Choroid plexus epithelial cell (primary cell): ENCODE measurements at places on chromosomes 4 and X.

DNA sequence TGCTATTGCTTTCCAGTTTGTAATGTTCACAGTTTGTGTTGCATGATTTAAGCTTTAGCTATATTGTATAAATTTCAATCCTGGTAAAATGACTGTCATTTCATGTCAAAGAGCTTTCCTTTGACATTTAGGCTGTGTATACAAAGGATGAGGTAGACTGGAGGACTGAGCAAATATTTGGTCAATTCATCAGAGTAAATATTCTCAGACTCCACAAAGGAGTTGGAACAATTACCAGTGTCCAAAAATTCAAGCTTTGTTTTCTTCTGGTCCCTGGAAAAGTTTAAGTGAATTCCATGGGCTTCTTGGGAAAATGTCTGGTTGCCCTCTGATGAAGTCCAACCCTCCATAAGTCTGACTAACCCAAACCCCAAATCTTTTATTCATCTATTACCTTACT is 682.4 kb downstream of the DACH2 start:
- no peak for DNase-seq

DNA sequence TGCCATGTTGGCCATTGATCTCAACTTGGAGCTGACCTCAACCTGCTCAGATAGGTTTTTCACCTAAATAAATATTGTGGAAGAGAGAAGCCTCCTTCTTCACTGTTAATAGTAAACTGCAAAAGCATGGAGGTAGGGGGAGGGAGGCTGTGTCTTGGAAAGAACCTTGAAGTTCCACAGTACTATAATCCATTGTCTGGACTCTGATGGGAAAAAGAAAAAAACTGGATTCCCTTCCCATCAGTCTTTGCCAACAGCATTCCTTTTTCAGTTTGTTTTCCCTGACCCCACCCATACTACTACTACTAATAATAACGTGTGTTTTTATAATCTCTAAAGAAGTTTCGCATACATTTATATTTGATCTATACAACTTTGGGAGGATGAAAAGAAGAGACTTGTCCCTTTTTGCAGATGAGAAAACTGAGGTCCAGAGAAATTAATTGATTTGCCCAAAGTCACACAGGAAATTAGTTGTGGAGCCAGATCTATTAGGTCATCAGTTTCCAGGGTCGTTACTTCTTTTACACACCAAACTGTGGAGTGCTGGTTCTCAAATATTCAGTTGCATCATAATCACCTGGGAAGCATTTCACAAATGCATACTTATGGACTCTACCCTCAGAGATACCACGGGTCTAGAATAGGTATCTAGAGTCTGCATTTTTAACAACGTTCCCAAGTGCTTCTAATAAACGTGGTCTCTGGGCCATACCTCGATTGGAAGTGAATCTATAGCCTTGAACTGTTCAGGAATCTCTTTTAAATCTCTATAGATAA is 59.1 kb downstream of the LUZP4 start:
- no peak for DNase-seq

DNA sequence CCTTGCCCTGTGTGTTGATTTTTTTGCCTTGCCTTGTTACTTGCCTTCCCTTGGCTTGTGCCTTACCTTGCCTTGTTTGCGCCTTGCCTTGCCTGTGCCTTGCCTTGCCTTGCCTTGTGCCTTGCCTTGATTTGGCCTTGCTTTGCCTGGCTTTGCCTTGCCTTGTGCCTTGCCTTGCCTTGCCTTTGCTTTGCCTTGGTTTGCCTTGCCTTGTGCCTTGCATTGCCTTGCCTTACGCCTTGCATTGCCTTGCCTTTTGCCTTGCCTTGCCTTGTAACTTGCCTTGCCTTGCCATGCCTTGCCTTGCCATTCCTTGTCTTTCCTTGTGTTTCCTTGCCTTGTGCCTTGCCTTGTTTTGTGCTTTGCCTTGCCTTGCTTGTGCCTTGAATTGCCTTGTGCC is 94.6 kb downstream of the TAB3 start:
- no peak for DNase-seq

DNA sequence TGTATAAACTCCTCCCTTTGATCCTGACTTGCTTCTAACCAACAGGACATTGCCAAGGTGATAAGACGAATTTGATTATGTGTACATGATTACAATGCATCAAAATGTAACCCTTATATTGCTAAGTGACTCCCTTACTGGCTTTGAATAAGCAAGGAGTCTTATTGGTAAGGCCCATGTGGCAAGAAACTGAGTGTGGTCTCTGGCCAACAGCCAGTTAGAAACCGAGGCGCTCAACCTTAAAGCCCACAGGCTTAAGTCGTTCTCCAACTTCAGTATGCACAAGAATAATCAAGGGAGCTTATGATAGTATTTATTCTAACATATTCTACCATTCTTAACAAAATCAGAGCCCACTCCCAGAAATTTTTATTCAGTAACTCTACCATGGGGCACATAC is 374.2 kb upstream of the F9 start:
- no peak for DNase-seq

GRCh38 chrX:121671649-121672048 is 624.2 kb downstream of the GLUD2 start:
- no peak for DNase-seq

GRCh38 chr4:3252480-3252828 is 3.5 kb downstream of the MSANTD1 start:
- DNase-seq, result no peak

DNA sequence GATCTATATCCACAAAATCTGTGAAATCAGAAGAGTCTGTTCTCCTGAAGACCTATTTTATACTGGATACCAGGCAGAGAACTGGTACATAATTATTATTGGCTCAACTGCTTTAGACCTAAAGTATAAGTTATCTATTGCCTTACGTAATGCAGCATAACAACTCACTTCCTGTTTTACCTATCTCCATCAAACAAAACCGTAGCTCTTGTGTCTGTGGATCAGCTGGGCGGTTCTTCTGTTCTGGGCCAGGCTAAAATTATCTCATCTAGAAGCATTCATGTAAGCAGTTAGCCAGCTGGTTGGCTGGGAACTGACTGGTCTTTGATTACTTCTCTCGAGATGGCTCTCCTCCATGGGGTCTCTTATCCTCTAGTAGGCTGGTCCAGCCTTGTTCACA is 57.8 kb downstream of the PPP1R2C start:
- DNase-seq, result no peak

GRCh38 chr4:102514298-102514964 is 13.3 kb downstream of the NFKB1 start:
- DNase-seq, result no peak

DNA sequence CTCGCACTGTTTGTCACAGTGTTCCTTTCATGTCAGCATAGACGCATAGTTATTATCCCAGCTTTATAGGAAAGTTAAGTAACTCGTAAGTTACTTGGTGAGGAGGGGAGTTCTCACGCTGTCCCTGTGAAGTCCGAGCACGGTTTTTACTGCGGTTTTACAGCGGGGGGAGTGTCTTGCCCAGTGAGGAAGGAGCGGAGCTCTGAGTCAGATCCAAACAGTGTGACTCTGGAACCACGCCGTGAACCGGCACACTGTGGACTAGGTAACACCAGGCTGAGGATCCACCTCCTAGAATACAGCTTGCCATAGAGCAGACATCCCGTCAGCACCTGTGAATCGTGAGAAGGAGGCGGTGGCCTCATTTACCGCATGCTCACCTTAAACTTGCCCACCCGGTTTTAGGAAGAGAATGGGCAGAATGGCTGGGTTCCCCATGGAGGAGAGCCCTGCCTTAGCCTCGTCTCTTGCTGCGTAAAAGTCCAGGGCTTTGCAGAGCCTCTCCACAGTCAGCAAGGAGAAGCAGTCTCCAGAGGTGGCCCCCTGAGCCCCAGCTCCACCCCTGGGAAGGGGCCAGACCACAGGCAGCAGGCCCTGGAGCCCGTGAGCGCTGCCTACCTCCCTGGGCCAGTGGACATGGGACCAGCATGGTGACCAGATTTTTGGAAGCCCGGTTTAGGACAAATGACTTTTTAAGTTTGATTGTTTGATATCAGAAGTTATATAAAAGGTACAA is 40.2 kb upstream of the HGFAC start:
- no peak for DNase-seq

DNA sequence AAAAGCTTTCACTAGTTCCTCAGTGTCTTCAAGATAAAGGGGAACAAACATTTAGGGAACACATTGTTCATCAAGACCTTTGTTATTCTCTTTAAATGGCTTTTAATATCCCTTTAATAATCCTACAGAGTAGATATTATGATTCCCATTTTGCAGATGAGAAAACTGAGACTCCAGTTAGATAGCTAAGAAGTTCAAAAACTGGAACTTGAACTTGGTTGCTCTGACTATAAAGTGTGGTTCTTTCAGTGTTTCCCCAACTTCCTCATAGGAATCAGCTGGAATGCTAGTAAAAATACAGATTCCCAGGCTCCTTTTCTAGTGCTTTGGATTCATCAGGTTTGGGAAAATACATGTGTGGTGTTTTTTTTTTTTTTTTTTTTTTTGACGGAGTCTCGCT is 37.7 kb downstream of the DLG3 start:
- DNase-seq, result no peak

- peak; percentile 53 for DNase-seq
Measured at GRCh38 chr4:19177616-19178015, 1074.1 kb upstream of the SLIT2 start.

GRCh38 chr4:148292686-148293085 is 149.5 kb downstream of the NR3C2 start:
- DNase-seq, result no peak

GRCh38 chr4:183700407-183700806 is 41.3 kb downstream of the TRAPPC11 start:
- no peak for DNase-seq

GRCh38 chrX:72652082-72652481 is 62.0 kb downstream of the PHKA1 start:
- no peak for DNase-seq

DNA sequence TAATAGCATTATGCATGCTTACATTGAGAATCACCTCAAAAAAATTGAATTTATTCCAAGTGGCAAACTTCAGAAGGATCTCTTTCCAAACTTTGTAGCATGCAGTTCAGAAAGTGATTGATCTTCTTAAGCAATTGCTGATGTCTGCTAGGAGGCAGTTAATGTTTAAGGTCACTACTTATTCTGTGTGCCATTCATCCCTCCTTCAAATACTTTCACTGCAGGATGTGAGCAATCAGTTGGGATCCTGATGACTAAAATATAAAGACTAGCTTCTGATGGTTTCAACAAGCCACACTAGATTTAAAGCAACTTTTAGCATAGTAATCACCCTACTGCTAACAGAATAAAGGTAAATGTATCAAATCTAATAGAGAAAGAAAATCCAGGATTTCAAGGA is 414.1 kb downstream of the ADGRL3 start:
- peak; percentile 10 for DNase-seq

DNA sequence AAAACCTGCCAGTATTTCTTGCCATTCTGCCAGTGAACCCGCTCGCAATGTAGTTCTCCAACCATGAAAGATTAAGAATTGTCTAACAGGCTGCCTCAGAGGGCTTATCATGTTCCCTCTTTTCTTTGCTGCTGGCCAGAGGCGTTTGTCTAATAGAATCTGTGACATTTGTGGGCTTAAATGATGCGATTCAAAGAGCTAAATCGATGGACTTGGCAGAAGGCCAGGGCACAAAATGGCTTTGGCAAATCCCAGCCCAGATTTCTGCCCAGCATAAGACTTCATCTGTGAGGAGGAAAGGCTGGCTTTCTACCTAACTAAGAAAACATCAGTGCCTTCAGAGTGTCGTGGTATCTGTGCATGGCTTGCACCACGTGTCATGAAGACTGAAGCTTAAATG is 79.9 kb downstream of the TRPC5OS start:
- no peak for DNase-seq

DNA sequence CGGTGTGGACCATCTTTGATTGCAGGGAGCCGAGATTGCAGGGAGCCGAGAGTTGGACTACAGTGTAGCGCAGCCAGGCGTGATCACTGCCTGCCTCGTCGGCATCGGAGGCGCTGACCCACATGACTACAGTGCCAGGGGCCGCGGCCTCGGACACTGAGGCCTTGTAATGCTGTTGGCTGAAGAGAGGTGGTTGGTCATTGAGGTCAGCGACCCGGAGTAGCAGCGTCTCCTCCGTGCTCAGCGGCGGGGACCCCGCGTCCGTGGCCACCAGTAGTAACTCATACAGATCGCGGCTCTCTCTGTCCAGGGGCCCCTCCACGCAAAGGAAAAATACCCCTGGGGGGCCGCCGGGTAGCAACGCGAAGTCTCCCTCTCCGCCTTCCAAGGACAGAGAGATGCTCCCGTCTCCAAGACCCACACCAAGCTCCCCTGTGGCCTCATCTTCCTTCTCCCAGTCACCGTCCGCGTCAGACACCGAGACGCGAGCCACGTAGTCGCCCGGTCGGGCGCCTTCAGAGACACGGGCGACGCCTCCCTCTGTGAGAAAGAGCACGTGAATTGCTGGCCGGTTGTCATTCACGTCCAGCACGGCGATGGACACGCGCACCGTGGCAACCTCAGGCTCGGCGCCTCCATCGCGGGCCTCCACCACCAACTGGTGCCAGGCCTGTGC is 1.9 kb downstream of the DCHS2 start:
- no peak for DNase-seq

DNA sequence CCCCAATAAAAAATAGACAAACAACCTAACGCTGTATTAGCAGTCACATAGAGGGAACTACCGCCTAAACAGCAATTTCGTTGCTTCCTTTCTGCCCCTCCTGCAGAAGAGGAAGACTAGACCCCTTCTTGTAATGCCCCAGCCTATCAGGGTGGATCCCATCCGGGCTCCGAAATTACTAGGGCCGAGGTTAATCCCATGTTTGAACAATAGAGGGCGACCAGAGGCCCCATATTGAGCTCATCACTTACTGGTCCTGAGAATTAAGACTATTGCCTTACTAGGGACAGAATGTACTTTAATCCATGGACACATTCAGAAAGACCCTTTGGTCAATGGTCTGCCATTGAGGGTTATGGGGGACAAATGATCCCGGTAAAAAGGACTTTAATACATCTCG is 11.8 kb upstream of the ZNF630 start:
- peak; percentile 65 for DNase-seq

GRCh38 chrX:116232833-116233232 is 62.3 kb downstream of the AGTR2 start:
- peak; percentile 86 for DNase-seq

DNA sequence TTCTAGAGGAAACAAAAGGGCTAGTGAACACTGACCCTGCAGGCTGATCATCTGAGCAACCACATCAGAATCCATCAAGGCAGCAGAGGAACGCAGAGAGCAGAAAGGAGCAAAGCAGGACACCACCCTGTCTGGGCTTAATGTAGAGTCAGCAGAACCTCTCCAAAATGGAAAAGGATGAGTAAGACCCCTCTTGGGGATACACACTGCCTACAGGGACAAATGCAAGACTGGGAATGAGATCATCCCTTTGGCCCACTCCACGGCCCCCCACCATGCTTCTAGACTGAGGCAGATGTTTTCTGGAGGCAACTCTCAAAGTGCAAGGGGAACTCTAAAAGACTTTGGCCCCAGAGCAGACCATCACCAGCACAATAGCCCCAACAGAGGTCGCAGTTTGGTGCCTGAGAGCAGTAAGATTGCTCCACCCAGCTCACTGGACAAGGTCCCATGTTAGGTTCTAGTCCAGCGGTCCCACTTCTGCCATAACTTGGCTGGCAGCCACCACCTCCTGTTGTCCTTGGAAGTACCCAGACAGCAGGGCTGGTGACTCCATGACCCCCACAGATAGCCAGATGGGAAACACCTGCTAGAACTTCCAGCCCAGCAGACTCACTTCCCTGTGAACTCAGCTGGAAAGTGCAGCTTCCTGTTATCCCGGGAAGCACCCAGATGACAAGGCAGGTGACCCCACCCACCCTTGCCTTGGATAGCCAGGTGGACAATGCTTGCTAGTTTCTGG is 372.7 kb downstream of the INPP4B start:
- no peak for DNase-seq
